HTR-8/SVneo (cell line): ENCODE measurements at places on chromosomes 3 and 15.
A peak's percentile ranks its signal among the peaks of the same experiment; 100 is the strongest.

GRCh38 chr3:64888165-64888564 is 200.4 kb upstream of the ADAMTS9 start:
- DNase-seq, result no peak

DNA sequence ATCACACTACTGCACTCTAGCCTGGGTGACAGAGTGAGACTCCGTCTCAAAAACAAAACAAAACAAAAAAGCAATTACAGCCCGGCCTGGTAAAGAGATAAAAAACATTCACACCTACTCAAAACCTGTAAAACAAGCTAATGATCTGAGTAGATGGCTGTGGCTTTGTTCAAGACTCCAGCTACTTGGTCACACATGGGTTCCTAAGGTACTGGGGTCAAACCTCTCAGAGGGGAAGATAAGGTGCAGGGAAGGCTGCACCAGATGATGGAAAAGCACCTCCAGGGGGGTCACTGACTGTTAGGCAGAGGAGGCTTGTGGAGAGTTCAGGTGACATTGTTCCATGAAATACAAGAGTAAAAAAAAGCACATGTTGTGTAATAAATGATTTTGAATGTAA is 450.2 kb upstream of the WNT5A start:
- DNase-seq, result no peak

- no peak for DNase-seq
These were observed 428.7 kb upstream of the EPHA3 start for GRCh38 chr3:88678747-88679146.

- DNase-seq, result no peak
These were observed 168.4 kb downstream of the MEGF11 start for GRCh38 chr15:66085128-66085527.

DNA sequence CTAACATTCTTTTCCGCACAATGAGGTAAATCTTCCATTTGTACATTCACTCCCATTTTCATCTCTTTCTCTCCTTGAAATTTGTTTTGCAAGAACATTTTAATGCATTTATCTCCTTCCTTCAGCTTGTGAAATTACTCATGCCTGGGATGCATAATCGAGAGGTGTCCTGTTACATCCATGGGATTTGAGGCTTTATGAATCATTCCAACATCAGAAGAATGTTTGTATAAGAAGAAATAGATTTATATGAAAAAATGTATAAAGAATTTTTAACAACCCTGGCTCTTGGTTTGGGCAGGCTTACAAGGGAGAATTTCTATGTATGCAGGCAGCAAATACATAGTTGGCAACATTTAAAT is 93.2 kb upstream of the MBNL1 start:
- peak; percentile 43 for DNase-seq

- DNase-seq, result no peak
These were observed 67.3 kb downstream of the VGLL4 start for GRCh38 chr3:11576453-11576852.

DNA sequence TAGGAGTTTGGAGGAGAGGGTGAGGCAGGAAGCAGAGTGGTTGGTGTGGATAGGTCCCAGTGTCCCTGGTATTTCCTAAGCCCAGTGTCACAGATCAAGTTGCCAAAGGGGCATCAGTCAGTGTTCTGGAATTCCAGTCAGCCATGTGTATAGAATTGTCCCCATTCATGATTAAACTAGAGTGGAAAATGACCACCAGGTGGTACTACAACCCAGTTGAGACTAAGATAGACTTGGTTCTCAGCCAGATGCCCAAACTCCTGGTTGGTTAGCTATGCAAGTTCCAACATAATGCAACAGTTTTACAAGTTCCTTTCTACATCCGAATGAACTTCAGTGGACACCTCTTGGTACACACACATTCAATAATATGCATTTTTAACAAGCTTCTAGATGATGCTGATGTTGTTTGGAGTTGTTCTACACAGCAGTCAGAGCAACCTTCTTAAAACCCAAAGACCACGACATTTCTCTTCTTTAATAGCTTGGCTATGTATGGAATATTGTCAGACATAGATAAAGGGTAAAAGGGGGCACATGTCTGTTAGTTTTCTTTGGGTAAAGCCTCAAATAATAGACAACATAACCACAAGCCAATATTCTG is 8.4 kb upstream of the ATR start:
- peak; percentile 66 for DNase-seq

DNA sequence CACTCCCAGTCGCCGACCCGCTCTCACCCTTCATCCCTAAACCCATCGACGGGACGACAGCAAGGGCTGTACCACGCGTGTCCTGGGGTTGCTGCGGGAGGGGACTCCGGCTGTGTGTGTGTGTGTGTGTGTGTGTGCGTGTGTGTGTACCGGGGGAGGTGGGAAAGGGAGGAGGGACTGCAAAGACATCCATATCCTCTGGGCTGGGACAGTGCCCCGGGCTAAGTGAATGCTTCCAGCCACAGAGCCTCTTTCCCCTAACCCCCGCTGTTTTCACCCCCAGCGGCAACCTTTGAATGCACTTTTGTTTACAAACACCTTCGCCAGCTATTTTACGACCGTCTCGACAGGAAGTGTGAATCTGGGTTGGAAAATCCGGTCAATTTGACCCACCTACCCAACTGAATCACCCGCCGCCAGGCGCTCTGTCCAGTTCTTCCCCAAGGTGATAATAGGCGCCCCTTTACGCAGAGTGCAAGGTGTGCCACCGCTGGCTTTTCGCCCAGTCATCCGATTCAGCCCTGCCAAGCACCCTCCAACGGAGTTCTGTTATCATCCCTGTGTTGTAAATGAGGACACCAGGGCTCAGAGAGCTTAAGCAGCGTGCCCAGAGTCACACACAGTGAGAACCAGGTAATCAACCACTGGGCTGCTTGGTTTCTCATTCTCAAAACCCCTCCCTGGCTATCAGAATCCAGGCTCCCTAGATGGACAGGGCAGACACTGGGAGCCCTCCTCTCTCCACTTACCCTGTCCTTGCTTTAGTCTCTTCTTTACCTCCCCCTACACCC is 739 bp upstream of the AMOTL2 start:
- peak; percentile 71 for DNase-seq

DNA sequence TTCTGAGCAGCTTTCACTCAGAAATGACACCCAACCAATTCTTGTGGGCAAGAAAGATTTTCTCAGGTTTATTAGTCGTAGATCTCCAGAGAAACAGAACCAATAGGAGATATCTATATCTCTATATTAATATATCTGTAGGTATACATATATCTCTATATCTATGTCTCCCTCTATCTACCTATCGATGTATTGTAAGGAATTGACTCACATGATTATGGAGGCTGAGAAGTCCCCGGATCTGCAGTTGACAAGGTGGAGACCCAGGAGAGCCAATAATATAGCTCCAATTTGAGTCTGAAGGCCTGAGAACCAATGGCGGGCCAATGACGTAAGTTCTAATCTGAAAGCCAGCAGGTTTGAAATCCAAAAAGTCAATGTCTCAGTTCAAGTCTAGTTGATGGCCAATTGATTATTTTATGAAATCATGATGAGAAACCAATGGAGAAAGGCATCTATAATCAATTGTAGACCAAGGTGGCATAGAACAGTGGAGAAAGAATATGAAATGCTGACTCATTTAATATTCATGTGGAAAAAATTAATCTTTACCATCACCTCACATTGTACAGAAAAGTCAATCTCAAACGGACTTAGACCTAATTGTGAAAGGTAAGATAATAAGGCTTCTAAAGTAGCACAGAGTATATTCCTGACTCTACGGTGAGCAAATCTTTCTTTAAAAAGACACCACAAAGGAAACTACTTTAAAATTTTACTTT is 65.6 kb upstream of the CHRNA7 start:
- no peak for DNase-seq

DNA sequence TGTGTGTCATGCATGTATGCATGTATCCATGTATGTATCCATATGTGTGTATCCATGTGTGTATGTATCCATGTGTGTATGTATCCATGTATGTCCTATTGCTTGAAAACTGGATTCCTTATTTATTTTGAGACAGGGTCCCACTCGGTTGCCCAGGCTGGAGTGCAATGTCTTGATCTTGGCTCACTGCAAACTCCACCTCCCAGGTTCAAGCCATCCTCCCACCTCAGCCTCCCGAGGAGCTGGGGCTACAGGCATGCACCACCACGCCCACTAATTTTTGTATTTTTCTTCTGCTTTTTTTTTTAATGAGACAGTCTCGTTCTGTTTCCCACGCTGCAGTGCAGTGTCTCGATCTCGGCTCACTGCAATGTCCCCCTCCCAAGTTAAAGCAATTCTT is 34.1 kb downstream of the MUC20 start:
- DNase-seq, result no peak

DNA sequence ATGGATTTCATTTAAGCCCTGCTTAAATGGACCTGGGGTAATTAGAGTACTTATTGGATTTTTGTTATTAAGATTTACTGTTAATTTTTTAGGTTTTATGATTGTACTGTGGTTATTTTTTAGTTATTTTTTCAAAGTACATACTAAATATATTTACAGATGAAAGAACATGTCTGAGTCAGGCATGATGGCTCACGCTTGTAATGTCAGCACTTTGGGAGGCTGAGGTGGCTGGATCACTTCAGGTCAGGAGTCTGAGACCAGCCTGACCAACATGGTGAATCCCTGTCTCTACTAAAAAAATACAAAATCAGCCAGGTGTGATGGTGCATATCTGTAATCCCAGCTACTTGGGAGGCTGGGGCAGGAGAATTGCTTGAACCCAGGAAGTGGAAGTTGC is 16.2 kb upstream of the RPL24 start:
- DNase-seq, result no peak

- no peak for DNase-seq
These were observed 429 bp downstream of the PARP9 start for GRCh38 chr3:122563717-122564025.

- DNase-seq, result peak; percentile 33
These were observed 165.6 kb downstream of the NSMCE3 start for GRCh38 chr15:29103824-29104565.

GRCh38 chr3:43432462-43432861 is 146.1 kb downstream of the SNRK start:
- no peak for DNase-seq

DNA sequence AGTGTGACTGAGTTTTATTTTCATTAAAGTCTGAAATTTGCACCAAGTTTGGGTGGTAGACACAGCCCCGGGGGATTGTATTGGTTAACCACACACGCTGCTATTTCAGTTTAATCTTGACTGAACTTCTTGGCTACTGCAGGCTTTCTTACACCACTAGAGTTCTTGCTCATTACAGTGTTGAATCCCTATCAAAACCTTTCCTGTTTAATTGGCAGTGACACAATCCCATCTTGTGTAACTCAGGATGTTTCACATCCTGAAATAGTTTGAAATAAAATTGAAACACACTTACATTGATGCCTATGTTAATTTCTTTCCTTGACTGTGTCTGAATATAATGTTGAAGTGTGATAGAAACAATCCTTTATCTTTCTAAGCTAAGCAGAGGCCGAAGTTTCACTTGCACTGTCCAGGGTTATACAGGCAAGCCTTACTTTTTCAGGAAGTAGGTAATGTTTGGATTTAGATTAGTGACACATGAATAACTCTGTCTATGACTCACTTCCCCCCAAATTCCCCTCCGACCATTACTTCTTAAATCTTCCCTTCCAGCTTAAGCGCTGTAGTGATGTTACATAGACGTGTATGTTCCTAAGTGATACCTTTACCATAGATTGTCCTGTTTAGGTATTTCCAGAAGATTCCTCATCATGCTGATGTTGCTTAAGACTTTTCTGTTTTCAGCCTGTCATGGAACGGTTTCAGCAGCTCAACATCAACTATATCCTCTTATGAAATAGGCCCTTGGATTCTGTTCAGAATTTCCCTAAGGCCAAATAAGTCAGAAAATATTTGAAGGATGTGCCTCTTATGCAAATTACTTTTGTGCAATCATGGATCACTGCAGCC is 16.8 kb downstream of the ATG7 start:
- DNase-seq, result peak; percentile 61

DNA sequence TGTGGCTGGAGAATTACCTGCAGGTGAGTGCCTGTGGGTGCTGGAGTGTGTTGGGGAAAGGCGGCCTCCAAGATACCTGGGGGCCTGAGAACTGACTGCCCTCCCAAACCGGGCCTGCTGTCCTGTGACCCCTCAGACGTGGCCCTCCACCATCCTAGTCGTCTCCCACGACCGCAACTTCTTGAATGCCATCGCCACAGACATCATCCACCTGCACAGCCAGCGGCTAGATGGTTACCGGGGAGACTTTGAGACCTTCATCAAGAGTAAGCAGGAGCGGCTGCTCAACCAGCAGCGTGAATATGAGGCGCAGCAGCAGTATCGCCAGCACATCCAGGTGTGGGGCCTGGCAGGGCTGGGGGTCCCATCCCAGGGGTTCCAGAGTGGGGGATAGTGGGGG is 3.4 kb downstream of the ABCF3 start:
- DNase-seq, result no peak

- DNase-seq, result no peak
These were observed 300.3 kb upstream of the PDZRN3 start for GRCh38 chr3:73925011-73925410.

- no peak for DNase-seq
These were observed 15.8 kb upstream of the STIMATE start for GRCh38 chr3:52912885-52913731.

- peak; percentile 5 for DNase-seq
These were observed 400.7 kb downstream of the ROBO1 start for GRCh38 chr3:79367066-79367465.

GRCh38 chr15:99172171-99172570 is 67.3 kb downstream of the SYNM start:
- DNase-seq, result no peak

- DNase-seq, result no peak
These were observed 16.1 kb upstream of the RARRES1 start for GRCh38 chr3:158748237-158748828.

DNA sequence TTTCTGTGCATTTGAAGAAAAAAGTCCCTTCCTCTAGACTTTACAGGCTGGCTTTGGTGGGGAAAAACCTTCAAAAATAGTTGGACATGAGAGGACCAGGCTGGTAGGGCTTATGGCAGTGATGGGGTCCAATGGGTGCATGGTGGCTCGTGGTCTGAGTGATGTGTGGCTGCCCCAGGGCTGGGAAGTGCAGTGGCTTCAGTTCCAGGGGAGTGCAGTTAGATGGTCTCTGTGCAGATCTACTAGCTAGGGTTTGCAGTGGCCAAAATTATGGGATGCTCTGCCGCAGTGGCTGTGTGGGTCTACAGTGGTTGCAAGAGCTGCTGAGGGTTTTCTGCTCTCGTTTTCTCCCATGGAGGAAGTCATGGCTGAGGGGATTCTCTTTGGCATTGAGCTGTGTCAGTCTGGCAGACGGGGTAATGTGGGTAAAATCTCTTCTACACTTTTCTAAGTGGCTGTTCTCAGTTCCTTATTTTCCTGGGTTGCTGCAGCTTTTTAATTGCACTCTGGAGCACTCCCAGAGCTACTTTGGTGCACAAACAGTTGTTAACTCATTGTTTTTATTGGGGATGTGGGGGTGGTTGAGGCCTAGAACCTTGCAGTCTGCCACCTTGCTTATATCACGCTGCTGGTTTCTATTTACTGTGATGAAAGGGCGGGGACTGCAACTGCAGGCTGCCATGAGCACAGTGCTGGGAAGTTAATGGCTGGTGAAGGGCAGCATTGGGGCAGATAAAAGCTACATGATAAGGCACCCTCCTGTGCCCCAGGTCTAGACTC is 1324.6 kb downstream of the NSUN3 start:
- no peak for DNase-seq
